ENCODE measurements at places on chromosomes 5 and 9.

GRCh38 chr9:70400107-70400892, 14.2 kb downstream of the KLF9 start:
- DNase-seq: no peak

- no peak for DNase-seq
Observed at GRCh38 chr5:164139423-164139822, 634.0 kb downstream of the MAT2B start.

DNA sequence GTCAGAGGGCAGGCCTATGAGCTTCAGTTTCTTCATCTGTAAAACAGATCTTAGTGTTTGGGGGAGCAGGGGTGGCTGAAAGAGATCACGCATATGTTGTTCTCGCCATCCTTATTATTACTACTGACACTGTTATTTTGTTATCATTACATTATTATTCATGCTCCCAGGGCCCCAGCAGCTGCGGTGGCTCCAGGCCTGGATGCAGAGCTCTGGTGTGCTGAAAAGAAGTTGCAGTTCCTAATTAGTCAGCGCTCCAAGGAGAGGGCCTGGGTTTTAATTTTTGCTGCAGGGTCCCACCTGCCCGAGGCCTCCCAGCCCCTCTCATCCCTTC, 19.5 kb downstream of the CXXC5 start:
- no peak for DNase-seq

GRCh38 chr5:111337133-111337532, 112.9 kb downstream of the CAMK4 start:
- no peak for DNase-seq

DNA sequence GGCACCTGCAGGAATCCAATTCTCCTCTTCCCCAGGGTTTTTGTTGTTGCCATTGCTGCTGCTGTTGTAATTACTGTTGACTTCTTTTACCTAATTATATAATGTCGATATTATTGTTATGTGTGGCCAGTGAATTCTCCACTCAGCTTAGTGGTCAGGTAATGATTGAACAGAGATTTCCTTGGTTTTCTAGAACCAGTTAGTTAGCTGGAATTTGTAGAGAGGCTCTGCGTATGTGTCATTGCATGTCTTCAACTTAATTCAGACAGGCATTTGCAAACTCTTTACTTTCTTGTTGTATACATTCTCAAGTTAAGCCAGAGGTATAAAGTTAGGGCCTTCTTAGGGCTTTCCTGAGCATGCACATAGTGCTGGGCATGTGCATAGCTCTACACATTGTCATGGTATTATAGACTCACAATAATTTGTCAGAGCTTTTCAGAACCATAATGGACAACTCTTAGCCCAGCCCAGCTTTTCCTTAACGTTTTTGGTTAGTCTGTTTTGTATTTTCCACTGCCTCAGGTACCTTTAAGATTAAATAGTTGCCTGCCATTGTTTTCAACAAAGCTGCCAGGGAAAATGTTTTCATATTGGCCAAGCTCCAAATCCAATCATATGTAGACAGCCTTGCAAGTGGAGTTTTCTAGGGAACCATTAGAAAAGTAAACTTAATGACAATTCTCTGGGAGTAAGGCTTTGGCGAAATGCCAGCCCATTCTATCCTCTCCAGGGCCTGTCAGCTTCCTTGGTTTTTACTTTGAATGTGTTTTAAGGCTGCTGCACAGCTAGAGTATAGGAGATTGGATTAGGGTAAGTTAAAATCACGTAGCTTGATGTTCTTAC, 68.1 kb downstream of the UBE2R2 start:
- peak; percentile 36 for DNase-seq

GRCh38 chr9:89903141-89903475, 298.3 kb downstream of the GADD45G start:
- DNase-seq: no peak

DNA sequence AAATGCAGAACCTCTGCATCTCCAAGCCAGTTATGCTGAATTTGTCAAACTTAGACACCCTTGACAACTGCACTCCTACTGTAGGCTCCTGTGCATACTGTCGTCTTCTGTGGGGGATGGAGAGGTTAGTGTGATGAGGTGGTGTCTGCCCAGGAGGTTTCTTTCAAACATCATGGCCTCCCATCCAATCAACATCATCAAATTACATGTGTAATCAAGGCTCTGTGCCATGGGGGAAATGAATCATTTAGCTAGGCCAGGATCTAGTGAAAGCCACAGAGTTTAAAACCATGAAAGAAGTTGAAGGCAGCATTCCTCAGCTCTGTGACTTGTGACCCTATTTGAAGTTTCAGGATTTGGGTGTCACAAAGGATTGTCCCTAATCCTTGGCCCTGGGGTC, 240.6 kb downstream of the MARCHF11 start:
- DNase-seq: no peak

DNA sequence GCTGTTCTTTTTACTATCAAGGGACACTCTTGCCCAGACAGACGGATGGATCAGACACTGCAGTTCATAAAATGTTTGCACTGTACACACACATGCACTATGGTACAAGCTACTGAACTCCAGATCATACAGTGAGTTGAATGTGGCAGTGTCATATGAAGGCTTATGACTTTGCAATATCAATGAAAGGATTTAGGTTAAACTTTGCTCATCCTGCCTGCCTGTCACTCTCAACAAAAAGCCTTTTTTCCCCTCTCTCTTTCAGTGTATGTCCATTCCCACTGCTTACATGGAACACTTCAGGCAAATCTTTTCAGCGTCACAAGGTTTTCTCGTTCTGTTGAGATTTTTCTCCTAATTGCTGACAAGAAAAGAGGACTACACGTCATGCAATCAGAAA, 97.4 kb downstream of the BNC2 start:
- no peak for DNase-seq

DNA sequence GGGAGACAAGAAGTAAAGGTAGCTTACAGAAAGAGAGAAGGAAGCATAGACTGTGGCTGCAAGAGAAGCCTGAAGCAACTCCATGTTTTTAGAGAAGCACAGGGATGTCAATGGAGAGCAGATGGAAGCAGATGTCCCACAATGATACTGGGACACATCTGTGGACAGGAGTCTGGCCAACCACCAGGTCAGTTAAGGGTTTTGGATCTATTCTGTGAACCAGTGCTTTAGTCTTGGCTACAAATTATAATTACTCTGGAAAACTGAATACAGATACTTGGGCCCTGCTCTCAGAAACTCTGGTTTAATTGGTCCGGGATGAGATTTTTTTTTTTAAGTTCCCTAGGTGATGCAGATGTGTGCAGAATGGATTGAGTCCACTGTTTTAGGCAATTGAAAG, 592.8 kb downstream of the CSNK1G3 start:
- no peak for DNase-seq

GRCh38 chr9:109903515-109904138, 123.6 kb downstream of the PALM2AKAP2 start:
- DNase-seq: peak; percentile 56

GRCh38 chr5:143267186-143267585, 136.3 kb downstream of the NR3C1 start:
- DNase-seq: no peak

- DNase-seq: peak; percentile 43
Observed at GRCh38 chr5:43191740-43192557, at the start of gene NIM1K. Gene NIM1K (plus strand): TSS chr5:43192225. CDS start chr5:43245776, 53,551 bp downstream.

- DNase-seq: no peak
Observed at GRCh38 chr9:5843794-5844471, 11.0 kb upstream of the ERMP1 start.

DNA sequence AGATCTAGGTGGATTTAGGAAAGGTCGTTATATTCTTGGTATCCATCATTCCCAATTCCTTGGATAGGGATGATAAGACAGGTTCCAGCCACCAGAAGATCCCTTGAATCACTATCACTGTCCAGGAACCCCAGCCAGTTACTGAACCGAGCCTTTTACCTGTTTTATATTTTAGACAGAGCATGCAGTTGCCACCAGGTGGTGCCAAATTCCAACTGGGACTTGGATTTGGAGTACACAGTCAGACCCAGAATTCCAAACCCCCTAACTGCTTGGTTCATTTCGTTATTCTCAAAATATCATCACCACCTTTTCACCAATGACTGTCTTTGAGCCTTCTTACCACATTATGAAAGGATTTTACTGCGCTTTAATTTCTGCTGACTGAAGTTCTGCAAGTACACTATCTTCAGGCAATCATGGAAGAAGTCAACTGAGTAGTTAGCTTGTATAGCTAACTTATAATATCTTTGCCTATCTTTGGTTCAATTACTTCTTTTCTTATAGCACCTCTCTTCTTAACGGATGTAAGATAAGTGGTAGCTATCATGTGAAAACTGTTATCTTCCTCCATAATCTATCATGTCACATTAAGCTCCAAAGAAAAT, 191.8 kb downstream of the PRR16 start:
- no peak for DNase-seq

DNA sequence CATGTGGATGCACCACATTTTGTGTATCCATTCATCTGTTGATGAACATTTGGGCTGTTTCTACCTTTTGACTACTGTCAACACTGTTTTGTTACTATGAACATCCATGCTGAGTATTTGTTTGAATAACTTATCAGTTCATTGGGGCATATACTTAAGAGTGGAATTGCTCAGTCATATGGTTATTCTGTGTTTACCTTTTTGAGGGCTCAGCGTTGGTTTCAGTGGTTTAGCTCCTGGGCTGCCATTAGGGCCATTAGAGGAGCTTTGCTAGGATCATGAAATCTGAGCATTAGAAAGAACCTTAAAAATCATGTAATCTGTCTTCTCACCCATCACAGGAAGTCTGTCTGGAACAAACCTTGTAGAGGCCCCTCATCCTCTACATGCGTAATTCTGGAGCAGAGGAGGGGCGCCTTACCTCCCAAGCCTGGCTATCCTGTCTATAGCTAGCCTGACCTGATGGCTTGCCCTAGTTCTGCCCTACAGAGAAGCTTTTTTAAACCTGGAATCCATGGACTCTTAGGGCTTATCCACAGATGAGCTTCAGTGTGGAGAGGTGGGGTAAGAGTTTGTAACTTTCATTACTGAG, 92.9 kb downstream of the PDZD2 start:
- DNase-seq: no peak

DNA sequence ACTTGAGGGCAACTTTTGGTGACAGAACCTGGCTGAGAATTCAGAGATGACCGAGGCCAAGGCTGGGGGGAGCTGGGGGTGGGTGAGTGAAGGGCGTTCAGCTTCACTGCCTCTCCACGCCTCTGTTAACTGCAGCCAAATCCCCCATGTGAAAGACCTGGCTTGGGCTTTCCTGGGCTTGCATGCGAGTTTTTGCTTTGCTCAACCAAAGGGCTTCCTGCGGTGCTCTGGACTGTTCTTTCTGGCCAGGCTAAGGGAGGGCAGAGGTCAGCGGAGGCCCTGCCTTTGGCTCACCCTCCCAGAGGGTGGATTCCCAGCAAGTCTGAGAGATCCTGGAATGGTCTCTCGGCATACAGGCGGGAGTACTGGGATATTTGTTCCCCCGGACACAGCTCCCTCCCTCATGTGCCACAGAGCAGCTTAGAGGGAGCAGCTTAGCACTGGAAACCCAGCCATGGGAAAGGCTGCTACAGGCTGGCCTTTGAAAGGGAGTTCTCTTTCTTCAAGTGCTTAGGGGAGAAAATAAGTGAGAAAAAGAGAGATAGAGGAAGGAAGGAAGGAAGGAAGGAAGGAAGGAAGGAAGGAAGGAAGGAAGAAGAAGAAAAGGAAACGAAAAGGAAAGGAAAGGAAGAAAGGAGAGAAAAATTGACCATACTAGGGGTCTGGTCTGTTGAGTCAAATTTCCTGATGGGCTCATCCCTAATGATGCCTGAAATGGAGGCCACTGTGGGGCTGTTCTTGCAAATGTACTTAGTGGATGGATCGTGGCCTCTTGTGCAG, 158.8 kb downstream of the FGF18 start:
- DNase-seq: no peak

GRCh38 chr9:81427870-81428269, 261.5 kb downstream of the TLE1 start:
- no peak for DNase-seq

DNA sequence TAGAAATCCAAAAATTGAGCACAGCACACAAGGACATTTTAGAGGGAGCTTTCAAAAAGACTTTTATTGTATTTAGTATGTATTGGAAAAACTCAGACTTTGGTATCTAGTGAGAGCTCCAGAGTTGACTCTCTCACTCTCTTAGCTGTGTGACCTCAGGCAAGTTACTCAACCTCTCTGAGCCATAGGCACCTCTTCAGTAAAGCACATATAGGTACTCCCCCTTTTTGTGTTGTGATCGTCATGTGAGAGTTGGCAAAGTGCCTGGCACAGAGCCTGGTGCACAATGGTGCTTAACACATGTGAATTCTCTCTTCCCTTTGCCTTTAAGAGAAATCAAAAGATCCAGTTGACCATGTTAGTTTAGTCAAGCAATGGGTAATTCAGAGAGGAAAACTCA, 186.2 kb downstream of the TMEM38B start:
- no peak for DNase-seq

GRCh38 chr9:125119643-125120286, 23.6 kb downstream of the SCAI start:
- DNase-seq: no peak

GRCh38 chr9:4297151-4297785, 2.6 kb downstream of the GLIS3 start:
- DNase-seq: peak; percentile 82

DNA sequence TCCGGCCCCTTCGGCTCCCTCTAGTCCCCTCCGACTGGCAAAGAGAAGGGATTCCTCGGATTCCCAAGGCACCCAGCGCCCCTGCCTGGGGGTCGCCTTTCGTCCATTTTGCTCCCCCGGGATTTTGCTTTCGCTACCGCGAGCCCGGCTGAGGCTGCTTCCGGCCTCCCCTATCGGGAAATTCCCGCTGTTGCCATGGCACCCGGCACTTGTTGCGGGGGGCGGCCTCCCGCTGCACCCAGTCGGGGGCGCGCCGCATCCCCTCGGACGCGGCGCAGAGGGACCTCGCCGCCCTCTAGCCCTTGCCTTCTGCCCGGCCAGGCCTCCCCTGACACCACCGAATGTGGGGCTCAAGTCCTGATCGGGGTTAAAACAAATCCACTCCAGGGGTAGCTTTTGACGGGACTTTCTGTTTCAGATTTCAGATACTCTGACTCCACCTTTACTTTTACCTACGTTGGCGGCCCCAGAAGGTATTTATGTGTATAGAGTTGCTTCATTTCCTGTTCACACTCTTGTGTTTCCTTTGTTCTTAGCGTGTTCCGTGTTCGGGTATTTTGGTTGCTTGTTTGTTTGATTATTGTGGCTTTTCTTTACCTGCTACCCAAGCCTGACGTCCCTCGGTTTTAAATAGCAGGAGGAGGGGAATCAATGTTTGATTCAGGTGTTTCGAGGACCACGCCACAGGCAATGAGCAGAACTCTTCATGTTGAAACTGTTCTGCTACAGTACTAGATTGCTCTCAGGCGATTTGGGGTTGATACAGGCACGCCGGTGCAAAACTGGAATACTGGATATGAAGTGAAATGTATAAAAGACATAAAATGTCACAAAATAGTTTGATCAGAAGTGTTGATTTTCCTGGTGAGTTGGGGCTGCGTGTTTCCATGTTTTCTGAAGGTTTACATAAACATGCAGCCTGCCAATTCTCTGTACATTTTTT, 1.5 kb downstream of the PARP8 start:
- DNase-seq: peak; percentile 80

DNA sequence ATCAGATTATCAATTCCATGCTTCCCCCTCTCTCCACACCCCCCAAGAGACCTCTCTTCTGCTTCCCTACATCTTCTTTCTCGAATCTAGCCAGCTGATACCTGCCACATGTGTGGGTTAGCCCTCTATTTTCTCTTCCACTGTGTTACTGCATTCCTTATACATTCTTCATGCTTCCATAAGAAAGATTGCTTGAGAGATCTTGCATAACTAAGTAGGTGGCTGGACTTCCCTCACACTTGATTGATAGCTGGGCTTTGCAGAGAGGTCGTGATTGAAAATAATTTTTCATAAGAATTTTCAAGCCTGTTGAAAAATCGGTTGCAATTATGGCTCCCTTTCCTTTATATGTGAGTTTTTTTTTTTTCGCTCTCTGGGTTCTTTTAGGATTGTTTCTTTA, 33.0 kb upstream of the PANK3 start:
- DNase-seq: no peak

GRCh38 chr9:37902131-37902530, 1.8 kb downstream of the SLC25A51 start:
- DNase-seq: no peak
